Left forelimb (tissue), 1 donor: ENCODE measurements at places on chromosomes 3 and 15.
A peak's percentile ranks its signal among the peaks of the same experiment; 100 is the strongest.

DNA sequence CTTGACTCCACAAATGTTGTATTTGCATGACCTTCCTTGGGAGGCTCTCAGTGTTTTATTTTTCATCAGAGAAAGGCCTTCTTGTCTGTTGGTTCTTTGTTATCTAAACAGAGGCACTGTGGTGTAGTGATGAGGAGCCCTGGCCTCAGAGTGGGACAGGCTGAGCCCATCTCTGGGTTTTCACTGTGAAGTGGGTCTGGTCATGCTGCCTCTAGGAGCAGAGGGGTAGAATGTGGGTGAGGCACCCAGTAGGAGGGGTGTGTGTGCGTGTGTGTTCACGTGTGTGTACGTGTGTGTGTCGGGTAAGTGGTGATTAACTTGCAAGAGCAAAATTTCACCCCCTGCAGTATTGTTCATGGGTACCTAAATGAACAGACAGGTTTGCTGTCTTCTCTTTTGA is 14.4 kb downstream of the KLF13 start:
- DNase-seq = no peak

GRCh38 chr3:125213946-125214542 is 1.5 kb upstream of the SLC12A8 start:
- DNase-seq = no peak

- no peak for DNase-seq
Measured at GRCh38 chr15:40439461-40439959, 1.2 kb upstream of the BAHD1 start.

DNA sequence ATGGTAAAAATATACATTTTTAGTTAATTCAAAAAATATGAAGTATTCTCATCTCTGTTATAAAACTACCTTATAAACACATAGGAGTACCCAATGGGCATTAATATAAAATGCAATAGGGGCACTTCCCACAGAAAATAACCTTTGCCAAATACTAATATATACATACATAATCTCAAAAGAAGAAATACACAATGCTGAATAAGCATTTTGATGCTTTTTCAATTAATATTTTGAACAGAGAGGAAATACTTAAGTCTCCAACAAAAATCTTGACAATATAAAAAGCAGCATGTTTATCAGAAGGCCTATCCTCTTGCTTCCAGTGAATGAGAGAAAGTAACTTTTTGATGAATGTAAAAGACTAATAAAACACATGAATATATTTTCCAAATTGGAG is 110.7 kb downstream of the ROBO1 start:
- DNase-seq = no peak

GRCh38 chr15:100638177-100638730 is 35.9 kb downstream of the ASB7 start:
- no peak for DNase-seq

- DNase-seq = no peak
Measured at GRCh38 chr3:55616803-55617202, 129.7 kb upstream of the WNT5A start.

DNA sequence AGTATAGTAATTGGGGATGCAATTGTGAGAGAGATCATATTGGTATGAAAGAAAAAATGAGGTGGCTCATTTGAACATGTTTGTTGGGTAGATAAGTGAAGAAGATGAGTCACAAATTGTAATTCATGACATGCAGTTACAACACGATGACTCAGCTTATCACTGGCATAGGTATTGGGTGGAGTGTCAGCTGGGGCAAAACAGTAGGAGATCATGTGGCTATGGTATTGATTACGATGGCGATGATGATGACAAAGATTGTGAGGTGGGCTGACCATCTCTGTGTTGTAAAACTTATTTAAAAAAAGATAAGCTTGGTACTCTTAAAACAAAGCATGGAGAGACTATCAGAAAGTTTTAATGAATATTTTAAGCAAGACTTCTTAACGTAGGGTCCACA is 11.6 kb upstream of the DPH6 start:
- DNase-seq = no peak

GRCh38 chr3:65999606-66000005 is 39.1 kb downstream of the MAGI1 start:
- DNase-seq = no peak

GRCh38 chr3:10194328-10195071 is 29.8 kb downstream of the IRAK2 start:
- no peak for DNase-seq

DNA sequence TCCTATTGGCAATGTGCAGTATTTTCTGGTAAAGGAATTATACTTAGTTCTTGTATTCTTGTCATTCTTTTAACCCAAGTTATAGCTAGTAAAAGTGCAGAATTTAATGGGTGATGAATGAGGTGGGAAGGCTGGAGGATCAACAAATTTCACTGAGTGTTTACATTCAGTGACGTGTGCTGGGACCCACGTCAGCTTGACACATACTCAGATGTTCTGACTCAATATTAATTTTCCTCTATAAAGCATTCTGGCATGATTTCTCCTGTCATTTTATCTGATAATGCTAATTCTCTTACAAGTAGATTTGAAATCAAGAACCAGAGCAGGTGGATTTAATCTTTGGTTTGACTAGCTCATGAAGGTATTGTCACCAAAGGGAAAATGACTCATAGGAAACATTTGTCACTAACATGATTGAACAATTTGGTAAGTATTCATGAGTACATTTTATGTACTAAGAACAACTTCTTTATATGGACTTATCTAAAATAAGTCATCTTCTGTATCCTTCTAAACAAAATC is 71.0 kb upstream of the SYNPR start:
- DNase-seq = no peak

DNA sequence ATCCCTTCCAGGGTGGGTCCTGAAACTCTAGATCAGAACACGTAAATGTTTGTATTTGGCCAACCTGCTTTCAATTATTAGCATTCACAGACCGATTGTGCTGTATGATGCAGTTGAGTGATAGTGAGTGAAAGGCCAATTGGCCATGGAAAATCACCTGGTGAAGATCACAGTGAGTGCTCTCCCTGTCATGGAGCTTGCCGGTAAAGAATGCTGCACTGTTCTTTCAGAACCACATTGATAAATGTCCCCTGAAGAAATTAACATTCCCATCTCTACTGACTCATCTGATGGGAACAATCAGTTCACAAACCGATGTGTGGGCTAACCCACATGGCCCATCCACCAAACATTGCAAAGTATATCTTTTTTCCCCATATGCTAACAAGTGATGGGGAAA is 324.8 kb upstream of the TBL1XR1 start:
- no peak for DNase-seq

GRCh38 chr15:46088486-46089445 is 453.9 kb downstream of the SQOR start:
- DNase-seq = no peak

- no peak for DNase-seq
Measured at GRCh38 chr3:37148208-37148607, 26.2 kb downstream of the LRRFIP2 start.

DNA sequence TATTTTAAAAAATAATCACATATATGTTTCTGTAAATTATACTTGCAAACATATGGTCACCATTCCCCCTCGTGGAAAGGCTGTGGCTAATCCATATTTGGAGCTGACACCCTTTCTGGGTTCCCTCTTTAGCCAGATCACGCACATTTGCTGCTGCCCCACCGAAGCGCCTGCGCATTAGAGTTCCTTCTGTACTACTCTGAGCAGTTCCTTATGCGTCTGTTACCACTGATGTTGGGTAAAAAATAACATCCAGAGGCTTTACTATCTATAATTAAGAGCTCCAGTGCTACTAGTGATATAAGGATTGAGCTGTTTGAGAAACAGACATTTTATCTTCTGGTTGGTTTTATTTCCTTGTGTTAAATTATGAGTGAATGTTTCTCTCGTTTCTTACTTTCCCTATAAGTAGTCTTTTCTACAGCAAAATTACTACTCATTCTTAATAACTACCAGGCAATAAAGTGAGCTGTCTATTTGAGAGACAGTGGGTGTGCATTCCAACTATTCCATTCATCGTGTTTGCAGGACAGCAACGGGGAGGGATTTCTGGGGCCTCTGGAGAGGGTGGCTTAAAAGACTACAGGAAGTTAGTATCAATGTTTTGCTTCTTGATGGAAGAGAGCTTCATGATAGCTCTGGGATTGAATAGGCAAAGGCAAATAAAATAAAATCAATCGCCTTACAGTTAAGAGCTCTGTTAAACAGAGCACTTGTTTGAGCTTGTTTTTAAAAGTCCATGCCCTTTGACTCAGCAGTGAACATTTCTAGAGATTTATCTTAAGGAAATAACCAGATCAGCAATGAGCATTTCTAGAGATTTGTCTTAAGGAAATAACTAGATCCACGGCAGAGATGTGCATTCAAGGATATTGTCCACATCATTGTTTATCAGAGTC is 245.2 kb downstream of the CD47 start:
- no peak for DNase-seq

- no peak for DNase-seq
Measured at GRCh38 chr3:131303848-131304247, 77.7 kb upstream of the NUDT16 start.

- DNase-seq = no peak
Measured at GRCh38 chr15:53437366-53437765, 322.1 kb downstream of the WDR72 start.

- no peak for DNase-seq
Measured at GRCh38 chr3:194220901-194221326, 85.0 kb downstream of the HES1 start.

GRCh38 chr3:113600418-113601182 is 68.2 kb downstream of the SIDT1 start:
- DNase-seq = no peak

DNA sequence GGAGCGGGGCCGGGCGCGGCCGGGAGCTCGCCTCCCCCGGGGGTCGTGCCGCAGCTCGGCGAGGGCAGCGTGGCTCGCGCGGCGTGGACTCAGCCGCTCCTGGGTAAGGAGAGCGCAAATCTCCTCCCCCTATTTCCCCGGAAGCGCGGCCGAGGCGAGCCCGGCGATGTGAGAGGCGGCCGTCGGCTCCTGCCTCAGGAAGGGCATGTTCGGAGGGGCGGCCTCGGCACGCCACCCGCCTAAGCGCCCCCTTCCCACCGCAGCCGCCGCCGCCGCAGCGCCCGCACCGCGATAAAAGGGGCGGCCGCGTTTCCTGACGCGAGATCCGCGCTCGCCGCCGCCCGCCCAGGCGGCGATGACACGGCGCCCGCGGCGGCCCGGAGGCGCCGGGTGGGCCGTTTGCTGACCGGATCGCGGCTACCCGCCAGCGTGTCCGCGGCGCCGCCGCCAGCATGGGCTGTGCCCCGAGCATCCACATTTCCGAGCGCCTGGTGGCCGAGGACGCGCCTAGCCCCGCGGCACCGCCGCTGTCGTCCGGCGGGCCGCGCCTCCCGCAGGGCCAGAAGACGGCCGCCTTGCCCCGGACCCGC is at the start of gene PDE8A:
Gene PDE8A, plus strand, starts transcription at position 146 of the 590 bp plus-strand sequence. Its CDS starts 307 bp downstream, at position 453.
- DNase-seq = peak; percentile 69

GRCh38 chr3:120689395-120689794 is 7.4 kb upstream of the HGD start:
- no peak for DNase-seq

DNA sequence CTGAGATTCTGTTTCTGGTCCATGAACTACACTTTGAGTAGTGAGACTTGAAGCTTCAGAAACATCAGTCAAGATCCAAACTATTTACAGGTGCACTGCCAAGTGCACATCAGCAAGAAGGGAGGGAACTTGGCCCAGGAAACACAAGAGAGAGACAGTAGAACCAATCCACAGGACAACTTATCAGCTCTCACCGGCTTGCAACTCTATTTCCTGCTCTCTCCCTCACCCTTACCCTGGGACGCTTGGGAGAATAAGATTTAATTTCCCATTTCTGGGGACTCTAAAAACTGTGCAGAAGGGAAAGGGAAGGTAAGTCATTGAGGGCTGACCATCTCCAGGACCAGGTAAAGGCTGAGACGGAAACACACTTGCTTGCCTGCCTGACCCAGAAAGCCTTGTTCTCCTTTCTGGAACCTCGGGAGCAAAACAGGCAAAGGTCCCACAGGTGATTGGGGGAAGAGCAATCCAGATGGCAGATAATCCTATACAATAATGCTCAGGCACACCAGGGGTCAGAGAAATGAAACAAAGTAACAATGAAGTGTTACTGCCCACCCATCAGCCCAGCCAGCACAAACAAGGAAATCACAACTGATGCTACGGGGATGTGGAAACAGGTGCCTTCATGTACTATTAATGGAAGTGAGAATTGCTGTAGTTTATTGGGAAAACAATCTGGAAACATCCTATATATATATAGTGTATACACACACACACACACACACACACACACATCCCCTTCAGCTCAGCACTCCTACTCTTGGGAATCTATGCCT is 154.4 kb downstream of the XXYLT1 start:
- no peak for DNase-seq

GRCh38 chr3:116691041-116691440 is 18.5 kb upstream of the TUSC7 start:
- DNase-seq = no peak

DNA sequence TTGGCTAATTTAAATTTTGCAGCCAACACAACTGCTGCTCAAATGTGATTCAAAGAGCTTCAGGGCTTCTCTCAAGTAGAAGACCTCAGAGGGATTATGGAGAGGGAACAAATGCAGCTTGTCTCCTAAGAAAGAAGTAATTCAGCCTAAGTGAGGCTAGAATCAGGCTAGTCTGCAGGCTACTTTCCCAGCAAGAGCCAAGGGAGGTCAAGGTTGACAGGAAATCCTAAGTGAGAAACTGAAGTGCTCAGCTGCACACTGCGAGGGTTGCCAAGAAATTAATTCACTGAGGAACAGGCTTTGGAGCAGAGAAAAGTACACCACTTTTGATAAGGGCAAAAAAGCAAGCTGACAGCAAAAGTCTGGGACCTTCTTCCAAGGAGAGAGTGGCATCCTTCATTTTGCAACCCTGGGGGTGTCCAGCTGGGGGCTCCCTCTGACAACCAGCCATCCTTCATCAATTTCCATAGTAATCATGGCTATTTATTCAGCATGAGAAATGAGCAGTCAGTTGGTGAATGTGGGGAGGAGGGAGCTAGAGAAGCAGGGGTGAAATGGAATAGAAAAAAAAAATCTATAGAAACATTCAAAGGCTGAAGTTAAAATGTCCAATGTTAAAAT is 646.4 kb upstream of the ADAMTS9 start:
- DNase-seq = no peak

- DNase-seq = no peak
Measured at GRCh38 chr3:167091226-167091625, 288.9 kb downstream of the ZBBX start.

DNA sequence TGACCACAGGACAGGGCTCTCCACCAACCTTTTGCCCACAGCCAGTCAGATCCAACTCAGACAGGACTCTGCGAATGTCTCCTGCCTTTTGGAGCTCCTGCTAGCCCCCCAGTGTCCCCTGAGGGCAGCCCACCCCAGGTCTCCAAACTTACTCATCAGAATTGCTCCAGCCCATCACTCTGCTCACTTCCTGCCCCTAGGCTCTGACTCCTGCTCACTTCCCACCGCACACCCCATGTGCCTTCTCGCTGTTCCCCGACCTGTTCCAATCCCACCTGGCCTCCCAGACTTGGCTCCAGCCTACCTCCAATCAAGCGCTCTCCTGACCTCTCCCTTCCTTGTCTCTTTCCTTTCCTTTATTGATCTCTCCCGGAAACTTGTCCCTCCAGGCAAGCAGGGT is 5.9 kb upstream of the STRA6 start:
- no peak for DNase-seq

DNA sequence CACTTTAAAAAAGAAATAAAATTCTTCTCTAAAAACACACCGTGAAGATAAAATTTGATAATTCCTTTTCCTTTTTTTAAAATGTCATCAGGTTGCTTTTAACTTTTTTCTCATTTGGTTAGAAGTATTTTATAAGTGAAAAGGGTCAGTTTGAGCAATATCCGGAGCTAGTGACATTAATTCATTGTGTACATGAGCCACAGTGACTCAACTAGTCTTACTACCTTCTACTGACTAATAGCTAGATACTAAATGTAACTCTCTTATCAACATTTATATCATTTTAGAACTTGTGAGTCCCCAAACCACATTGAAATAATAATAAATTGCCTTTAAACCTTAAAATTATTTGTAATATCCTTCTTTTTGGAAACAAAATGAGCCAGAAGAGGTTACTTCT is 101.2 kb upstream of the ZBTB20 start:
- no peak for DNase-seq
